ENCODE measurements at places on chromosomes 1 and 21. TPM values are rescaled to one million over a fixed set of nuclear protein-coding genes. Genes with fewer than 3 reads are reported as not detected.

CNR2 gene
- 3.3 TPM for total RNA-seq

RCSD1 gene
- 64.1 TPM for total RNA-seq

CAMK1G gene
- 0.10 TPM for total RNA-seq

ERRFI1 gene
- total RNA-seq = 3.6 TPM

KCNJ9 gene
- not detected for total RNA-seq

TMPRSS3 gene
- 0.42 TPM for total RNA-seq

LEFTY1 gene
- 0.84 TPM for total RNA-seq

RGS2 gene
- 372 TPM for total RNA-seq

GPR61 gene
- total RNA-seq = 0.94 TPM

CFHR5 gene
- not detected for total RNA-seq

OVAAL gene
- total RNA-seq = not detected

NBPF4 gene
- total RNA-seq = not detected

TNFRSF8 gene
- total RNA-seq = 0.73 TPM

ADAMTS1 gene
- 2.2 TPM for total RNA-seq

GCSAML gene
- total RNA-seq = 1.7 TPM

FCER1G gene
- 190 TPM for total RNA-seq

ZSWIM5 gene
- 1.5 TPM for total RNA-seq

TCHH gene
- not detected for total RNA-seq

ARID1A gene
- 55.4 TPM for total RNA-seq

UBL4B gene
- total RNA-seq = not detected

RIPK4 gene
- total RNA-seq = 0.31 TPM

OPRD1 gene
- total RNA-seq = not detected

KRTAP7-1 gene
- not detected for total RNA-seq

HSPB7 gene
- total RNA-seq = not detected

PRRX1 gene
- total RNA-seq = not detected

CD247 gene
- total RNA-seq = 162 TPM

ARMH1 gene
- total RNA-seq = 30.0 TPM

CRABP2 gene
- 0.42 TPM for total RNA-seq

MMEL1 gene
- 0.63 TPM for total RNA-seq

AMY1C gene
- not detected for total RNA-seq

CATSPERE gene
- total RNA-seq = 0.94 TPM

TTC24 gene
- 1.2 TPM for total RNA-seq

BRINP3 gene
- not detected for total RNA-seq

KCNK1 gene
- 0.10 TPM for total RNA-seq

PRR9 gene
- not detected for total RNA-seq

BLACAT1 gene
- not detected for total RNA-seq

OLIG2 gene
- 0.21 TPM for total RNA-seq

PRAMEF2 gene
- 0.10 TPM for total RNA-seq

REN gene
- total RNA-seq = not detected

FAM163A gene
- 0.21 TPM for total RNA-seq

LMX1A gene
- total RNA-seq = not detected

CBR3 gene
- 4.1 TPM for total RNA-seq

B3GALT2 gene
- 0.31 TPM for total RNA-seq

NPR1 gene
- not detected for total RNA-seq

LCE3E gene
- not detected for total RNA-seq

IKBKE gene
- total RNA-seq = 13.1 TPM

LAMB3 gene
- 12.4 TPM for total RNA-seq

ZNF683 gene
- 1.8 TPM for total RNA-seq

PLA2G2C gene
- under 0.01 TPM for total RNA-seq

LINGO4 gene
- under 0.01 TPM for total RNA-seq

LORICRIN gene
- not detected for total RNA-seq

LCE2B gene
- total RNA-seq = not detected

FASLG gene
- 1.4 TPM for total RNA-seq

OR2T35 gene
- 0.42 TPM for total RNA-seq
